ENCODE measurements at places on chromosomes 3 and 15. TPM values are rescaled to one million over a fixed set of nuclear protein-coding genes. Genes with fewer than 3 reads are reported as not detected.

DNA sequence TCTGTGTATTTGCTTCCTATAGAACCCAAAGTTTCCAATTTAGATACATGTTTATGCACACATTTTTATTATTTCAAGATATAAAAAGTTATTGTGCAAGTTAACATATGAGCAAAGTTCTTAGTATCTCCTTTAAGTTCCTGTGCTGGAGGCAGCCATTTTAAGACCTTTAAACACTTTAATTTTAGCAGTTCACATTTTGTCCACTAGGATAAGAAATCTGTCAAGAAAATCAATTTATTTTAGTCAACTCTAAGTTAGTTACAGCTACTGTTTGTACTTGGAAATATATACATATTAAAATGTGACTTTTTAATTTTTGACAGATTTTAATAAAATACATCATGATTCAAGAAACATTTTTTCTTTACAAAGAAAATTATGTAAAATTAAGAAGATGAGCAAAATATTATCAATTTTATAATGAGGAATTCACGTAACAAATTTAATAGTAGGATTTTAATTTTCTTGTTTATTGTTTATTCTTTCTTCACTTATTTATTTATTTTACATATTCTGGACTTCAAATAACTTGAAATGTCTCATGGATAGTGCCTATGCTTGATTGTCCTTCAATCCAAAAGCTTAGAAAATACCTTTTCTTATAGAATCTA is 402.6 kb upstream of the GBE1 start:
- DNase-seq: peak; percentile 16

GRCh38 chr3:107209302-107209990 is 167.8 kb upstream of the CCDC54 start:
- no peak for DNase-seq

- DNase-seq: no peak
Observed at GRCh38 chr3:117063930-117064329, 354.4 kb downstream of the TUSC7 start.

HIGD2B gene
- total RNA-seq: under 0.01 TPM

GRCh38 chr3:52775877-52776276 is 1.5 kb upstream of the ITIH1 start:
- DNase-seq: no peak

DNA sequence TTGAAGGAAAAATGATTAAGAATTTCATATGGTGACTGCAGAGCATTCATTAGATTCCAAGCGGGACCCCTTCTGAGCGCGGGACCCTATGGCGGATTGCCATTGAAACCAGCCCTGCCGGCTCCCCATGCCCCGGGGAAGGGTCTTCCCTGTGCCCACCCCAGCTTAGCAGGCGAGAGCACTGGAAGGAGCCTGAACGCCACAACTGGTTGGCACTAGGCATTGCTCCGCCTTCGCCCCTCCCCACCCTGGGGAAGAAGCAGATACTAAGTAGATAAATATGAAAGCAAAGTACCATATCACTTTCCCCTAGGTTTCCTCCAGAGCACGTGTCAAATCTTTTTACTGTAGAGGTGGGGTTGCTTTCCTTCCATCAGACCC is 70.7 kb downstream of the CYP19A1 start:
- no peak for DNase-seq

DNA sequence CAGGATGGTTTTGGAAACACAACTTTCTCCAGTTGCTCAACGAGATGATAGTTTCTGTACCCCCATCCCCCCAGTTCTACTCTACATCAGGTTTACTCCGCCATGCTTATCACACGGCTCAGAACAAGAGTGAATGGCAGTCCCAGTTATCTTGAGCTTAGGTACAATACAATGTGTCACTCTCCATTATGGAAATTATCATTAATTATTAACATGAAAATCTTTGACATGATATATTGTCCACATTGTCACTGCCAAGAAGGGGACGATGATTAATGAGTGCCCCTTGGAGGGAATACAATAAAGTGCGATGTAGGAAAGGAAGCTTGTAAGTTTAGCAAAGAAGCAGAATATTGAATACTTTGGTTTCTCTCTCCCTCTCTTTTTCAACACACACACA is 252.6 kb upstream of the CFAP20DC start:
- no peak for DNase-seq

DNA sequence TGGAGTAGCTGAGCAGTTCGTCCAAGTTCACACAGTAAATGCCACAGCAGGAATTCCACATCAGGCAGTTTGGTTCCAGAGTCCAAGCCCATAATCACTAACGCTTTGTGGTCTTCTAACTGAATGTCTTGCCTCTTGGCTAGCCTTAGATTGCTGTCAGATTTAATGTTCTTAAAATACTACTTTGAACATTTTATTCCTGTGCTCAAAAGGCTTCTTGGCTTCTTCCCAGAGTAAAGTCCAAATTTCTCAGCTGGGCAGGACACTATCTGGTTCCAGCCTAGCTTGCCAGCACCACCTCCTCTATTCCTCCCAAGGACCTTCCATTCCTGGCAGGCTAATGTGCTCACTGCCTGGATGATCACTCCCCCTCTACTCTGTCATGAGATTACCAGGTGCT is 256.9 kb downstream of the SQOR start:
- no peak for DNase-seq

GRCh38 chr15:36612063-36612788 is 32.8 kb downstream of the CDIN1 start:
- DNase-seq: peak; percentile 12

DNA sequence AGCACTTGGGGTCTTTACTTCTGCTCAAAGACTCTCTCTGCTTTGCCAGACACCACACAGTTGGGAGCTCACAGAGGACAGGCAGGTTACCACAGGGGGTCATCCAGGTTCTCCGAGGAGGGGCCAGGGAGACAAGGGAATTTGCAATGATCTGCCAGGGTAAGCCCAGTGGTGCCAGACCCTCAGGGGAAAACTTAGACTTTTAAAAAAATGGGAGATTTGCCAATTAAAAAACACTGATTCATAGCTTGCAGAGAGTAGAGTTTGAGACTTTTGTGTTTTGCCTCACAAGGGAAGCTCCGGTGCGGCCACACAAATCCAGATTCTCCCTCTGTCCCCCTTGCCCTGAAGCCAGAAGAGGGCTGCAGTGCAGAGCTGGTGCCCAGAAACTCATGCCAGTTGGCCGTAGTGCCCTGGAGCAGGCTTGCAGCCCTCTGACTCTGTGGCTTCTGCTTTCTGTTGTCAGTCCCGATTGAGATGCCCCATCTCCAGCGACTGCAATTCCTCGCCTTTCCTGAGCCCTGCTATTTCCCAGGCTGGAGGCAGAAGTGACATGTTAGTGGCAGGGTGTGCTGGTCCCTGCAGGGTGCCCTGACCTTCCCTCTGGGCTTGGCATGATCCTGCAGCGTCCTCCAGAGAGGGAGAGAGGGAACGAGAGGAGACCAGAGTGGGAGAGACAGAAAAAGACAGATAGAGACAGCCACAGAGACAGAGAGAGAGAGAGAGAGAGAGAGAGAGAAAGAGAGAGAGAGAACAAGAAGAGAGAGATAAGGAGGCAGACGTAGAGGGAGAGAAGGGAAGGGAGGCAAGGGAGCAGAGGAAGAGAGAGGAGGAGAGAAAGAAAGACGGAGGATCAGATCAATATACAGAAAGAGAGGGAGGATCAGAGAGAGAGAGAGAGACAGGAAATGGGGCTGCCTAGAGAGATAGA is 46.0 kb downstream of the RHCG start:
- no peak for DNase-seq

DNA sequence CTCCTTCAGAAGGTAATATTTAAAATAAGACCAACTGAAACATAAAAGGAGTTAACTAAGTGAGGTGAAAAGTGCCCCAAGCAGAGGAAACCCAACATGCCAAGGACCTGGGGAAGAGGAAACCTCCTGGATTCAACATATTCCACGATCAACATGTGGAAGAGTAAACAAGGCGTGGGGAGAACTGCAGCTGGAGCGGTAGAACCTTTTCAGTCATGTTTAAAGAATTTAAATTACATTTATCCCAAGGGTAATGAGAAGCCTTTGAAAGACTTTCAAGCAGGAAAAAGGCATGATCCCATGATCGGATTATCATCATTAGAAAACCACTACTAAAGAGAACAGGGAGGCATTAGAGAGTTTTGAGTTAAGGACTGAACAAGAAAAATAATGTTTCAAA is 330.7 kb downstream of the FHIT start:
- DNase-seq: no peak

DNA sequence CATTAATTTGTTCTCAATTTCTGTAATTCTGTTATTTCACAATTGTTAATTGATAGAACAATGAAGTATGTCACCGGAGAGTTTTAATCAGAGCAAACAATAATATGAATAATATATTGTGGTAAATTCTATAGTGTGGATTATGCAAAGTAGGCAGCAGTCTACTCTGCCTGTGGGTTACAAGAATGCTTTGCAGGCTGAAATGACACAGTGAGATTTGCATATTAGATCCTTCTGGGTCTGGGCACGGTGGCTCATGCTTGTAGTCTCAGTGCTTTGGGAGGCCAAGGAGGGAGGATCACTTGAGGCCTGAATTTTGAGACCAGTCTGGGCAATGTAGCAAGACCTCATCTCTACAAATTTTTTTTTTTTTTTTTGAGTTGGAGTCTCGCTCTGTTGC is 12.5 kb downstream of the COPG1 start:
- no peak for DNase-seq

- no peak for DNase-seq
Observed at GRCh38 chr3:2655229-2655701, 454.9 kb downstream of the IL5RA start.

P2RY1 gene
- under 0.01 TPM for total RNA-seq

DNA sequence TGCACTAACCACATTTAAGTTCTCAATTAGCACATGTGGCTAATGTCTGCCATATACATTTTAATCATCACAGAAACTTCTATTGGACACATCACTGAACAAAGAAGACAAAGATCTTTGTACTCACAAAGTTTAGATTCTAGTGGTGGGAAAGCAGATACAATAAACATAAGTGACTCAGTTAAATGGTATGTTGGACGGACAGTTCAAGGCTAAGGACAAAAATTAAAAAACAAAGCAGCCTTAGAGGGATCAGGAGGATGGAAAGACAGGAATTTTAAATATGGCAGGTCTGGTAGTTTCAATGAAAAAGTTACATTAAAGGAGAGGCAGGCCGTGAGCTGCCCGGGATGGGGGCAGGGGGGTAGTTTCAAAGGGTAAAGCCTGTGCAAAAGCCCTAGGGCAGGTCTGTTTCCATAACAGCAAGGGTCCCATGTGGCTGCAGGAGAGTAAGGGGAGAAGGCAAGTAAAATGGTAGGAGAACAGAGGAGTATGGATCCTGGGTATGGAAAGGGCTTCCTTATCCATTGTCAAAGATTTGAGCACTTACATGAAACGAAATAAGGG is 220.7 kb downstream of the FHIT start:
- DNase-seq: no peak

RIOX2 gene
- total RNA-seq: 27.0 TPM

DNA sequence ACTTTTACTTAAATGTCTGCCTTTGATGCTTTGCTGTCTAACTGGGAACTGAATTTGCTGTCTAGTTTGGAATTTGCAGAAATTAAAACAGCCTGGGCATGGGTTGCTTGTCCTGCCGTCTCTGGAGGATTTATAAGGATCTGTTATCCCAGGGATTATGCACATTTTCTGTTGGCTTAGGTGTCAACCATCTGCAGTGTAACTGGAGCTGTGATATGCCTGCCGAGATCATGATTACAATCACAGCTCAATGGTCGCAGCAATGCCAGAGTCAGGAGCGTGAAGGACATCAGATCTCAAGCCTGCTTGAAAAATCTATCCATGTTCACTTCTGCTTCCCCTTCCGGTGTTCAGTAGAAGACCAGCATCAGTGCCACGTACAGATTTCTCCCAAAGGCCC is 41.8 kb upstream of the SETMAR start:
- no peak for DNase-seq

DNA sequence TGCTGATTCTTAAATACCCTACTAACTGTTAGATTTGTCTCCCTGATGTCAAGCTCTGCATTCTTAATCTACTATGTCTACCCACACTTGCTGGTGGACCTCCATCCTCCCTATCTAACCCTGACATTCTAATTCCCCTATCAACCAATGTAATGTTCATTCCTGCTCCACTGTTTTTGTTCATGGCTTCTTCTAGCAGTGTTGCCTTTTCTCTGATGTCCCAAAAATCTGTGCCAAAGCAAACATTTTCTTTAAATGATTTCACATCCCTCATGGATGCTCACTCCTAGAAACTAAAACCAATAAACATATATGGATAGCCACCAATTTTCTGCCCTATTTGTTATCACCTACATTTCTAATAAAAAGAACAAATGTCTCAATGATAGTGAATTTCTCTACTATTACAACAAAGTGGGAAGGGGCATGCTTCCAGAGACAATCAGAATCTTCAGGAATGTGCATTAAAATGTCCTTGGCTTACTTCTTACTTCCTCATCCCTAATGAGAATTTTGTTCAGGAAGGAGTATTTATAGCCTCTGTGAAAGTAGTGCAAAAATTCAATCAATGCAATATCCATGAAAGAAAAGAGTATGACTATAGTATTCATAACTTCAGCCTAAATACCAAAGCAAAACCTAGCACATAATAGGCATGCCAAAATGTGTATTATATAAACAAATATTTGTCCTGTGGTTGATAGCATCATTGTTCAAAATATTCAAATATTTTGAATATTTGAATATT is 273.3 kb downstream of the ZNF385D start:
- no peak for DNase-seq

GRCh38 chr3:131356006-131356595 is 25.5 kb upstream of the NUDT16 start:
- no peak for DNase-seq

DNA sequence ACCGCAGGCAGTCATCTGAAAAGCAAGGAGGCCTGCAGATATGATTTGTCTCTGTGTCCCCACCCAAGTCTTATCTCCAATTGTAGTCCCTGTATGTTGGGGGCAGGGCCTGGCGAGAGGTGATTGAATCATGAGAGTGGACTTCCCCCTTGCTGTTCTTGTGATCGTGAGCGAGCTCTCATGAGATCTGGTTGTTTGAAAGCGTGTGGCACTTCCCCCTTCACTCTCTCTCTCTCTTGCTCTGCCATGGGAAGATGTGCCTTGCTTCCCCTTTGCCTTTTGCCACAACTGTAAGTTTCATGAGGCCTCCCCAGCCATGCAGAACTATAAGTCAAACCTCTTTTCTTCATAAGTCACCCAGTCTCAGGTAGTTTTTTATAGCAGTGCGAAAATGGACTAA is 83.3 kb downstream of the TMCO5A start:
- DNase-seq: no peak

GBE1 gene
- 63.4 TPM for total RNA-seq

- DNase-seq: no peak
Observed at GRCh38 chr3:197305854-197306253, 7.4 kb upstream of the DLG1 start.

DNA sequence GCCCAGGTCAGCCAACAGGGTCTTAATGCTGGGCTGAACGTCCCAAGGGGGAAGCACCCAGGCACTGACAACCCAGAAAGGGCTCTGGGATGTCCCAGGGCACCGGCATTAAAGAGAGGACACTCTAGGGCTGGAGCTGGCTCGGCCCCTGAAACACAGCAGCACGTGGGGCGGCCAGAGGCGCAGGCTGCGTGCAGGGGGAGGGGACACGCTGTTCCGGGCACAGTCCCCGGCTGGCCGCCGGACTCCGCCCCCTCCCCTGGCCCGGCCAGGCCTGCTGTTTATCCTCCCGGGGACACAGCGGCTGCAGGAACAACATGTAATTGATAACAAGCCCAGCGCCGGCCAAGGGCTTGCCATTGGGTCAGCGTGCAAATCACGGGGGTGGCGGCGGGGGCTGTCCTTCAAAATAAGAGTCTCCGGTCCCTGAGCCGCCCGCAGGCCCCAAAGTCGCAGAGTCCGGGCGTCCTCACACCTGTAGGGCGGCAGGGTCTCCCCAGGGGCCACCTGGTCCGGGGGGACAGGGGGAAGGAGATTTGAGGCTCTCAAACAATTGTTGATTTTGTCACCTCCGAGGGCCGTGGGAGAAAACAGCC is 1.3 kb downstream of the KLF15 start:
- peak; percentile 60 for DNase-seq

GRCh38 chr15:89370120-89370977 is 35.7 kb upstream of the POLG start:
- DNase-seq: no peak

Measured in lung microvascular endothelial cell (primary cell).